ENCODE measurements at places on chromosomes 7 and 10.

DNA sequence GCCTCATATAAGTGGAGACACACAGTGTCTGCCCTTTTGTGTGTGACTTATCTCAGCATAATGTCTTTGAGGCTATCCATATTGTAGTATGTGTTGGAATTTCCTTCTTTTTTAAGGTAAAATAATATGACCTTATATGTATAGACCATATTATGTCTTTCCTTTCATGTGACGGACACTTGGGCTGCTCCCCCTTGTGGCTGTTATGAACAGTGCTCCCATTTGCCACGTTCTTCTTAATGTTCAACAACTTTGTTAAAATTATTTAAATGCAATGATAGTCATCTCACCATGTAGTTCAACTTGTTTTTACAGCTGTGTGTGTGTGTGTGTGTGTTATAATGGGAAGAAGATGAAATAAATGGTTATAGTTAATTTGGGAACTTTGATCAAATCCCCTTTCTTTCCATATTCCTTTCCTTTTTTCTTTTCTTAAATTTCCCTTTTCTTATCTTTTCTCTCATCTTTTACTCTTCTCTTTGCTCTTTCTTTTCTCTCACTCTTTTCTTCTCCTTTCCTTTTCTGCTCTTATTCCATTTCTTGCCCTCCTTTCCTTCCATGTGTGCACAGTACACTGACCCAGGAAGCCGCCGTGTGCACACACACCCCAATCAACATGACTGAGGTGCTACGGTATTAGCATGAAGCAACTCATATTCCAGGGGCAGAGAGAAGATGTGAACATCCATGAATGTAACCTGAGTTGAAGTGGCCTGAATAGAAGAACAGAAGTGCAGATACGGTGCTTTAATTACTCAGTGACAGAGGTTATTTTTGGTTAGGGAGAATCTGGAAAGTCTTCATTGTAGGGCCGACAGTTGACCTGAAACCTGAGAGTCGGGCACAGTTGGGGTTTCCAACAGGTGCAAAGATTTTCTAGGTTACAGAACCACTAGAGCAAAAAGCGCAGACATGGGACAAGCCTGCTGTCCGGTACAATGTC is 596.6 kb downstream of the SDK1 start:
- DNase-seq: no peak

DNA sequence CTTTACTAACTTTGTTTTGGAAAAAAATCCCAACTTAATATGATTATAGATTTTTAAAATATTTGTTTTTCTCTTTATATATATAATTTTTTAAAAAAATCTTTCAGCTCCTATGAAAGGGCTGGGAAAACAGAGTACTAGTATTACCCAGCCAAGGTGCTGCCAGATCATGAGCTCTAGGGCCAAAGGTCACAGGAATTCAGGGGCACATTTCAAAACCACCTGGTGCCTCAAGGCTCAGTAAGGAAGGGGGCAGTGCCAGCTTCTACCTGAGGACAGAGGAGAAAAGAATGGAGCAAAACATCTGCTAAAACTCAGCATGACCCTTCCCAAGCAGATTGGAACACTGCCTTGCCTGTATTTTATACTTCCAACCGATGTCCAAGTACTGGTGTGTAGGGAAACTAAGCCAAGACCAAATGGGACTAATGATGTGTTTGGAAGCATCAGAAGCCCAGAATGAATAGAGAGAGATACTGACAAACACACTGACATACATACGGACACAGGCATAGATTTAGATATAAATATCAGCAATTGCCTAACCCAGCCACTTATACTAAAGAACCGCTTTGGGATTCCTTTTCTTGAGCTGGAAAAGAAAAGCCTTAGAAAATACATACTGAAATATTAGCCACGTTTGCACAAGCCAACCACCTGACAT is 667.3 kb downstream of the PARD3 start:
- no peak for DNase-seq

GRCh38 chr10:49187044-49187484 is 1.1 kb downstream of the TMEM273 start:
- DNase-seq: no peak

GRCh38 chr10:22665329-22665728 is 49.0 kb downstream of the PIP4K2A start:
- DNase-seq: no peak

Data from mesenteric fat pad (tissue), 1 donor.